ENCODE measurements at places on chromosomes 1 and 21.

DNA sequence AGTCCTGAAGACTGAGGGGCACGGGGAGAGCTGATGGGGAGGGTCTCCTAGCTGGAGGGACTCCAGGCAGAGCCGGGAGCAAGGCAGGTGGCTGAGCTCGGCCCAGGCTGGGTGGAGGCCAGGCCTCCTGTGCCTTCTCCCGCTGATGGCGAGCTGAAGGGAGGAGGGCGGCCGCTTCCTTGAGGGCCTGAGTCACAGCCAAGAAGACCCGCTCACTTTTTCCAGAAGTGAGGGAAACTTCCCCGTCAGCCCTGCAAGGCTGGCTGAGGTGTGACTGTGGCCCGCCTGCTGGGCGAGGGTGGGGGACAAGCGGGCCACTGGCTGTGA, 1.7 kb upstream of the VWA1 start:
- DNase-seq = no peak

GRCh38 chr1:47812904-47813514, 184.2 kb downstream of the TRABD2B start:
- no peak for DNase-seq

DNA sequence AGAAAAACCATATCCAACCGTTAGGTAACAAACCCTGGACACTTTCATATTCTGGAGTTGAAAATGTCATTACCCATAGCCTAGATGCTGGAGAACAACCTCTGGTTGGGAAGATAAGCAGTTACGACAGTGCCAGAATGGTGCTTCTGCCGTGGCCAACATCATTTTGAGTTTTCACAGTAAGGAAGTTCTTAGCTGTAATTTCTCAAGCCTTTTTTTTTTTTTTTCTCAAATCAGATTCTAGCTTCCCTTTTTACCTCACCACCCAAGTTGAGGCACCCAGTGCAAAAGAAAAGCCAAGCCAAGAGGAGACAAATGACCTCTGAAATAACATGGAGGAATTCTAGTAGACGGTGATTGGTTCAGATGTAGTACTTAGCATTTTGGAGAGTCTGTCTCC, 21.8 kb downstream of the PPT1 start:
- no peak for DNase-seq

GRCh38 chr1:58084266-58084665, 462.3 kb downstream of the OMA1 start:
- DNase-seq = no peak

GRCh38 chr21:35086357-35086756, 37.3 kb upstream of the RUNX1 start:
- DNase-seq = no peak

GRCh38 chr1:41366455-41367287, 5.4 kb downstream of the FOXO6 start:
- peak; percentile 39 for DNase-seq

GRCh38 chr21:31895077-31895835, 22.4 kb downstream of the HUNK start:
- no peak for DNase-seq

DNA sequence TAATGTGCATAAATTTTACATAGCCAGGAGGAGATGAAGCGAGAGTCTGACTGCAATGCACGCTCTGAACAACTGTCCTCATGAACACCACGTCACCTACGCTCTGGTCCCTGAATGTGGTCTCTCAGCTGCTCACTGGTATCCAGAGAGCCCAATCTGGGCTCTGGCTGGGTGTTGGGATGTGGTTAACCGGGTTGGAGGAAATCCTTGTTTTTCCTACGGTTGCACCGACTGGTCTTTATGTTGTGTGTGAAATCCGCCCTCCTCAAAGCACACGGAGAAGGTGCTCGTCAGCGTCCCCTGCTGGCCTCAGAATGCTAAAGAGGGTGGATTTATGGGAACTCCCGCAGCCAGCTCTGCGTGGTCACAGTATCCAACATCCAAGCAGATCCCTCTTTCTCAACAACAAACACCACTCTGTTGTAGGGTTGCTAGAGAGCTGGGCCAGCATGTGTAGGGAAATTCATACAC, 51.8 kb upstream of the FAM89A start:
- no peak for DNase-seq

- DNase-seq = no peak
Observed at GRCh38 chr1:161817176-161817730, 51.1 kb downstream of the ATF6 start.

DNA sequence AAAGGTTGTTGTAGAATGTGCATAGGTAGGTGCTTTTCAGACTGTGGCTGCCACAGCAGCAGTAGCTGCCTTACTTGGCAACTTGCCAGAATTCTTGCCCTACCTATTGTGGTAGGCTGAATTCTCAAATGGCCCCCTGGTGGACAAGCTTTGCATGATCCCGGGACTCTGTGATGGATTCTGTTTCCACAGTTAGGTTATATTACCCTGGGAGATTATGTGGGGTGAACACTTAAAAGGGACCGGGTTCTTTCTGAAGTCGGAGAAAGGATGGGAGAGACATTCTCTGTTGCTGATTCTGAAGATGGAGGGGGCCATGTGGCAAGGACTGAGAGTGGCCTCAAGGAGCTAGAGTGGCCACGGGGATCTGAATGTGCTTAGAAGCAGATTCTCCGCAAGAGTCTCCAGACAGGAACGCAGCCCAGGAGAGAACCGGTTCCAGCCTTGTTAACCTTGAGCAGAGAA, 32.1 kb upstream of the KCNE1 start:
- DNase-seq = peak; percentile 75

- DNase-seq = no peak
Observed at GRCh38 chr1:42689912-42690311, 7.7 kb downstream of the YBX1 start.

DNA sequence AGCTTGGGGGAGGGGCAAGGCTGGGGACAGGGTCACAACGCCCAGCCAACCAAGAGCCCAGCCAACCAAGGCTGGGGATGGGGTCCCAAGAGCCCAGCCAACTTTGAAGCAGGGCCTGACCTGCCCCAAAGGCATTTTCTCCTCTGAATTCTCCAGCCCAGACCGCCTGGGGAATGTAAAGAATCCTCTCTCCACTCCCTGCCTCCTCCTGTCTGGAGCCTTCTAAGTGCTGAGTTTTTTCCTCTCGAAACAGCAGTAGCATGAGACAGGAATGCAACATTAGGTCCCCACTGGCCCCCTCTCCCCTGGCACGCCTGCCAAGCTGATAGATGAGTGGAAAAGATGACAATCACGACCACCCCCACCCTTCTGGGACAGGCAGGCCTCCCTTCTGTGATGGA, 17.0 kb downstream of the C1orf198 start:
- DNase-seq = peak; percentile 46

DNA sequence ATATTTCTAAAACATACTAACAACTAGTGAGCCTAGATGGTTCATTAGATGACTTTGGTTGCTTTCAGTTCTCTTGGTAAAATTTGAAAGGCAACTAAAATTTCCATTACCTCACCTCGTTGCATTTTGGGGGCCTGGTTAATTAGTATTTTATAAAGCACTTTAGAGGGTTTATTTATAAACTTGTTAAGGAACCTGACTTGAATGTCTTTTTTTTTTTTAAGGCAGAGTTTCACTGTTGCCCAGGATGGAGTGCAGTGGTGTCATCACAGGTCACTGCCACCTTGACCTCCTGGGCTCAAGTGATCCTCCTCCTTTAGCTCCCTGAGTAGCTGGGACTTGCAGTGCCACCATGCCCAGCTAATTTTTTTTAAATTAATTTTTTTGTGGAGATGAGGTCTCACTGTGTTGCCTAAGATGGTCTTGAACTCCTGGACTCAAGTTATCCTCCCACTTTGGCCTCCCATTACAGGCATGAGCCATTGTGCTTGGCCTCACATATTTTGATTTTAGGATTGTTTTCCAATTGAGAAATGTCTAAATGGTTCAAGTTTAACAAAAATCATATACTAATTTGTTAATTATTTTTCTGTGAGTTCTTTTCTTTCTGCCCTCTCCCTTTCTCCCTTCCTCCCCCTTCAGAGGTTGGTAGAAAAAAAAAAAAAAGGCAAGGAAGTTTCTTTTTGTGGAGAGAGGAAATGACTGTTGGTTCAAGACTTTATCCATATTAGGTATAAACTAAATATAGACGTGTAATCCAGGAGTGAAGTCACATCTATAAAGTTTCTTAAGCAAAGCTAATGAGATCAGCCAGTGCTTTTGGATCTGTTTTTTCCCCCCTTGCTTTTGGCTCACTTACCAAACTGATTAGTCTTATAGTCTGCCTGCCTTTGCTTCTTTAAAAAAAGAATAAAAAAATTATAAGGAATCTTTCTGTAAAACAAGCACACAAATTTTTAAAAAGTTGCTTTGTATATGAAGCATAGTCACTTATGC, 24.7 kb downstream of the CLIC4 start:
- DNase-seq = peak; percentile 92

DNA sequence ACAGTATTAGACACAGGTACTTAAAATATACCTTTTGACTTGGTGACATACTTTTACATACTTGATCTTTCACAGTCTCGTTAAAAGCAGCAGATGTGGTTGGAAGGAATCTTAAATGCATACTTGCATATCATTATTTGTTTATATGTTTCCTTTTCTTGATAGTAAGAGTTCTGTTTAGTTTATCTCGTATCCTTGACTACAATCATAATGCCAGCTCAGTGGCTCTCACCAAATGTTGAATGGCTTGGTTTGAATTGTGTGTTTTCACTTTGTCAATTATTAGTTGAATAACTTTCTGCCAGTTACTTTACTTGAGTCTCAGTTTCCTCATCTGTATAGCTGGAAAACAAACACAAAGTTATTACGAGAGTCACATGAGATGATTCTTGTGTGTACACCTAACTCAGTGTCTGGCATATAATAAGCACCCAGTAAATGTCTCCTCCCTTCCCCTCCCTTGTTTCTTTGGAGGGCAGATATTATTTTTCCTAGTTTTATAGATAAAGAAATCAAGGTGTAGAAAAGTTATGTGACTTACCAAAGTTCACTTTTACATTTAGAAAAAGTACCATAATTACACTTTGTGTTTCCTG, 131.6 kb upstream of the IVNS1ABP start:
- DNase-seq = no peak

GRCh38 chr1:184747089-184747955, 7.3 kb downstream of the EDEM3 start:
- no peak for DNase-seq

GRCh38 chr1:175885326-175885725, 141.9 kb upstream of the TNR start:
- peak; percentile 29 for DNase-seq

GRCh38 chr21:35814858-35815619, 245.3 kb downstream of the SETD4 start:
- DNase-seq = no peak

DNA sequence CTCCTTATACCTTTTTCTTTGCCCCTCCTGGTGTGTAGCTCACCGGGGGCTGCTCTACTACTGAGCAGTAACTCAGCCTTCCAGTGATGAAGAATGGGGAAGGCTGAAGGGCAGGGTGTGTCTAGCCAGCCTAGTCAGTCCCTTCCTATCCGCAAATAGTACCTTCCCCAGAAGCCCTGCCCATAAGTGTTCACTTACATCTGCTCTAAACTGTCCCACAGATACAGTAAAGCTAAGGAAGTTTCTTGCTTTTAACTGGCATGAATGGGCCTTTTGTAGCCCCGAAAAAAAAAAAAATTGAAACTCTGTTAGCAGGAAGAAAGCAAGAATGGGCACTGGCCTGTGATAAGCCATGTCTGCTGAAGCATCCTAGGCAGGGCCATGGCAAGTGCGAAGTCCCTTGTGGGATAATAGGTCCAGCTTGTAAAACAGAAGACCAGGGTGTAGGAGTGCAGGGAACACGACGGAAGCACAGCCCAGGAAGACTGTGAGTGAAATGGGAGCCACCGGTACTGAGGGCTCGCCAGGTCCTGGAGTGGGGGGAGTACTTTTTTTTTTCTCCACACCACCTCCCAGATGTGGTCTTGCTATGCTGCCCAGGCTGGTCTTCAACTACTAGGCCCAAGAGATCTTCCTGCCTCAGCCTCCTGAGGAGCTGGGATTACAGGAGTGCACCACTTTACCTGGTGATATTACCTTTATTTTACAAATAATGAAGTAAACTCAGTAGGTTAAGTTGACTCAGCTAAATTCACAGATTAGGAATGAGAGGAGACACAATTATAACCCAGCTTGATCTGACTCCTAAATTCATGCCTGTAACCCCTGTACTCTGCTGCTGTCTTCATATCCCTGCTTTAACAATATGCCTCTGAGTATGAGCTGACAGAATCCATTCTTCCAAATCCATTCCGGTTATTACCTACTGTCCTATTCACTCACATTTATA, 347.5 kb downstream of the SMYD3 start:
- no peak for DNase-seq

- DNase-seq = no peak
Observed at GRCh38 chr1:96782856-96783255, 61.3 kb downstream of the PTBP2 start.

- no peak for DNase-seq
Observed at GRCh38 chr21:26966649-26967061, 233 bp downstream of the ADAMTS5 start.

- DNase-seq = no peak
Observed at GRCh38 chr1:235622936-235623779, 26.4 kb downstream of the GNG4 start.

DNA sequence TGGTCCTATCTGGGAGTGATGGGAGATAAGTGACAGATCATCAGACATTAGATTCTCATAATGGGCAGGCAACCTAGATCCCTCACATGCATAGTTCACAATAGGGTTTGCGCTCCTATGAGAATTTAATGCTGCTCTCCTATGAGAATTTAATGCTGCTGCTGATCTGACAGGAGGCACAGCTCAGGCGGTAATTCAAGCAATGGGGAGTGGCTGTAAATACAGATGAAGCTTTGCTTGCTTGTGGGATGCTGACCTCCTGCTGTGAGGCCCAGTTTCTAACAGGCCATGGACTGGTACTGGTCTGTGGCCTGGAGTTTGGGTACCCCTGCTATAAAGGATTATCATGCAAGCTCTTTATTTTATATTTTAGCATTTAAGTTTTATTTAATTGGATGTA, 72.0 kb downstream of the ZMYM4 start:
- DNase-seq = no peak

GRCh38 chr1:32613472-32613871, 36.9 kb downstream of the ZBTB8OS start:
- no peak for DNase-seq

DNA sequence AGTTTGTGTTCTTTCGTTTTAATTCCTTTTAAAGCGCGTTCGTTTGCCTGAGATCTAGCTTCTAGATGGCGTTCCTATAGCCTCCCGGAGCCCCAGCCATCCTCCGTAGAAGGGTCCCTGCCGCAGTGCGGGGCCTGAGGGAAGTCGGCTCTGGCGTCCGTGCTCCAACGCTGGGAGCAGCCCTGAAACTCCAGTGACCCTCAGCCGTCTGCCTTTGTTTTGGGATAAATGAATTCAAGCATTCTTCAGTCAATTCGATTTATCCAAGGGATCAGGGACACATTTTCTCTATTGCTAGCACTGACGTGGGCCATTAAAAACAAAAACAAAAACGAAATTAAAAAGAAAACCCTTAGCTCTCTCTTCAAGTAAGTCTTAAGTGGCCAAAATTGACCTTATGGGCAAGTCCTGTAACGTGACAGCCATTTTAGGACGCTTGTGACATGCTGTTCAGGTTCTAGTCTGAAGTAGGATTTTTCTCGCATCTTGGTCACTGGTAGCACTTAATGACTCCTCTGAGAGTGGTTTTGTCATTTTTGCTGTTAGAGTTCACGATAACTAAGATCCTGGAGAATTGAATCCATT, 742 bp upstream of the HSPA13 start:
- DNase-seq = peak; percentile 4

All from retinal pigment epithelial cell (primary cell).